Glomerular endothelial cell (primary cell): ENCODE measurements at places on chromosomes 7 and 10. TPM values are rescaled to one million over a fixed set of nuclear protein-coding genes. Genes with fewer than 3 reads are reported as not detected.

Gene PLCE1
- 0.19 and 0.29 TPM in 2 replicates for total RNA-seq

Gene ZNF107
- 2.2 and 5.3 TPM in 2 replicates for total RNA-seq

Gene OR2A42
- not detected in 2 replicates for total RNA-seq

Gene HOXA3
- 5.5 and 6.1 TPM in 2 replicates for total RNA-seq

Gene PIK3CG
- total RNA-seq = 8.8 and 14.8 TPM in 2 replicates

Gene ODAD2
- total RNA-seq = 0.24 and 0.70 TPM in 2 replicates

Gene IFIT1B
- total RNA-seq = not detected in 2 replicates

Gene GSTO1
- total RNA-seq = 250 and 432 TPM in 2 replicates

Gene HOXA2
- total RNA-seq = 0.24 and 0.82 TPM in 2 replicates

Gene ANKRD22
- total RNA-seq = not detected in 2 replicates

Gene MBL2
- not detected in 2 replicates for total RNA-seq

Gene NPSR1
- total RNA-seq = not detected in 2 replicates

Gene C10orf105
- total RNA-seq = not detected in 2 replicates

DNA sequence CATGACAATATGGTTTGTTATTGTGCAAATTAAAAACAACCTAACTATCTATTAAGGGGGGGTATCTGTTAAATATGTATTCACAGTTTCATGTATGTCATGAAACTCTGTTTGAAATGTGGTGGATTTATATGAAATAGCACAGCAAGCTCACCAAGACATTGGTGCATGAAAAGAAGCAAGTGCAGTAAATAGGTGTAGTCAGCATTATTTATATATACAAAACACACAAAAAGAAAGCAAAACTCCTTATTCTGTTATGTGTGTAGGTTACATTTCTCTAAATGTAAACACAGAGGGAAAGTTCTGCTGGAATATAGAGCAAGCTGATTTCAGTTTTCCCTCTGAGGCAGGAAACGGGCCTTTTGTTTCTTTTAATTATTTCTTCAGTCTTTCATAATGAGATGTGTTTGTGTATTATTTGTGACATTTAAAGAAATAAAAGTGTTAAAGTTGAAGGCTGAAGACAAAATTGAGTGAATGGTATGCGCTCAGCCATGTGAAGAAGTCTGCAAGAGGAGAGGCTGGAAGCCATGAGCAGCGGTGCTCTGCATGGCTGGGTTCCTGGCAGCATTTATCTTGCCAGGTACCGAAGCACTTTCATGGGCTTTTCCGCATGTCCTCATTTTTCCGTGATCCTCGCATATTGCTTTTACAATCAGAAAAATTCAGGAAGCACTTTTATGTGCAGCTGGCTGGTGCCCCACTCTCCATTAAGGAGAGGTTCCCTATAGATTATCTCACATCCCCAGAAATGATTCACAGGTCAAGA, 38.5 kb downstream of the GRID1 start:
- no peak for DNase-seq

DNA sequence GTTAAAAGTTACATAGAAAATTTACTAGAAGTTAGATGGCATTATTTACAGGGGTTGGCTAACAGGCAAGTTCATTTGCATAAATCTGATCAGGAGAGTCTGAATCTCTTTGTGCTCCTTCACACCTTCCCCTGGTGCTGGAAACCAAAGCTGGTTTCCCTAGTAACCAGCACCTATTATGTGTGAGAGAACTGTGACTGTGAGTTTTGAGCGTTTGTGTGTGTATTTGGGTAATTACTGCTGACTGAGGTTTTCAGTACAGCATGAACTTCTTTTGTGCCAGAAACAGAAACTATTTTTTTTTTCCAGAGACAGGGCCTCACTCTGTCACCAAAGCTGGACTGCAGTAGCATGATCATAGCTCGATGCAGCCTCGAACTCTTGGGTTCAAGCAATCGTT, 10.3 kb upstream of the IFIT1B start:
- no peak for DNase-seq

DNA sequence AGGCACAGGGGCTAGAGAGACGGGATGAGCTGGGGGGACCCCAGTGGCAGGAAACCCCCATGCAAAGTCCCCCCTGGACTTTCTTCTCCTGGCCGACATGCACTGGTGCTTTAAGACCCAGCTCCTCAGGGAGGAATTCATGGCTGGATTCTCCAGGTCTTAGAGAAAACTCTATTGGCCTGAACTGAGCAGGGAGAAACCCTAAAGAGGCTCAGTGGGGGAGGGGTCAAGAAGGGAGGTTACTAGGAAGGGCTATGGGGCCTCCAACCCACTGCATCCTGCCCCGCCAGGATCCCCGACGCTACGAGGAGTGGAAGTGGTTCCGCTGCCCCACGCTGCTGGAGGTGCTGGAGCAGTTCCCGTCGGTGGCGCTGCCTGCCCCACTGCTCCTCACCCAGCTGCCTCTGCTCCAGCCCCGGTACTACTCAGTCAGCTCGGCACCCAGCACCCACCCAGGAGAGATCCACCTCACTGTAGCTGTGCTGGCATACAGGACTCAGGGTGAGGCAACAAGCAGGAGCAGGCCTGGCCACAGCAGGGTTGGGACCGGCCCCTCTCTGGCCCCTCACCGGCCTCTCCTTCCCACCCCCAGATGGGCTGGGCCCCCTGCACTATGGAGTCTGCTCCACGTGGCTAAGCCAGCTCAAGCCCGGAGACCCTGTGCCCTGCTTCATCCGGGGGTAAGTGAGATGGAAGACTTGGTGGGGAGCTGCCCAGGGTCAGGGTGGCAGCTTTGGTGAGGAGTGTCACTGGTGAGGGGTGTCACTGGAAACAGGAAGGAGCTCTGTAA, 13.8 kb downstream of the ATG9B start:
- no peak for DNase-seq

GRCh38 chr7:156238366-156239133, 402.0 kb upstream of the RNF32 start:
- no peak for DNase-seq

DNA sequence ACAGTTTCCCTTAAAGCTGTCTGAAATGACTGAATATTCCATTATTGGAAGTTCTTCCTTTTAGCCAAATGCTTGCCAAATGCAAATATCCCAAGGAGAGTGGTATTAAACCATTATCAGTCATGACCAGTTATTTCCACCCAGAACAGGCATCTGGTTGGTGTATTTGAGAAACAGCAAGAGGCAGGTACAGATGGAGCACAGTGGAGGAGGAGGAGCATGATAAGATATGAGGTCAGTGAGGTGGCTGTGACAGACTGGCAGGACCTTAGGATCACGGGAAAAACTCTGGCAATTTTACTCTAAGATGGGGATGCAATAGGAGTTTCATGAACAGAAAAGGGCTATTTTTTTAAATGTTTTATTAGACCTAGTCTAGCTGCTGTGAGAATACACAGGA, 6.4 kb downstream of the HEPACAM2 start:
- DNase-seq = no peak

DNA sequence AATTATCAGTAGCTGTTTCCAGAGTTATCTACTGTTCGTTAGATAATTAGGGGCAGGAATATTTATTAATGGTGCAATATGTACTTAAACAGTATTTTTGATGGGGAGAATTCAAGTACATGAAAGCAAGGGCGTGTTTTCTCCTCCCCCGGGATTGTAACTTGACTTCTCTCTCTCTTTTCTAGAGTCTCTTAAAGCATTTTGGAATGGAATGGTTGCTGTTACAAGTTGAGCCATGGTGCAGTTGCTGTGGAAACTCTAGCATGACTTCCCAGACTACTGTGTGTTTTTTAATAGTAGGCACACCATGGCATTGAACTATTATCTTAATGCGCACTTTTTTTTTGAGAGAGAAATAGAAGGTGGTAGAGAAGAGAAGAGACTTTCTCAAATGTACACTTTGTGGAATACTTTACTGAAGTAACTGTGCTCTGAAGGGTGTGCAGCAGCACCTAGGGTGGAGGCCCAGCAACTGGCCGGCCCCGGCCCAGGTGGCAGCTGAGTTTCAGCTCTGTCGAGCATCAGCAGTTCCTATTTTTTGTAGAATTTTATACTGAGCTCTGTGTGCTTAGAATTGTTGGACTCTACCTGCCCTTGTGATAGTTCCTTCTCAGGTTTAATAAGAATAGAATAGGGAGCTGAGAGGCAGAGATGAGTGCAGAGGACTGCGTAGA, 64.4 kb downstream of the CCNY start:
- DNase-seq = no peak

DNA sequence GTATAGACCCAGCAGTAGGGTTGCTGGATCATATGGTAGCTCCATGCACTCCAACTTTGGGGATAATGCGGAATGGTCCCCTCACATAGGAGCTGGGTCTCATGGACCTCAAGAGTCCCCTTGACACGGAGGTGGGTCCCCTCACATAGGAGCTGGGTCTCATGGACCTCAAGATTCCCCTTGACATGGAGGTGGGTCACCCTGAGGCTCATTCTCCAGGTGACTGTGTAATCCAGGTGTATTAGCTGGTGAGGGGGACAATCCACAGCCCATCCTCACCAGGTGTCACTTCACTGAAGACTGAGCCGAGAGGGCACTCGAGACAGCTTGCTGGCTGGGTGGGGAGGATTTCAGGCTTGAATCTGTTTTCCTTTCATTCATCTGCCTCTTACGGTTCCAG, 121.9 kb downstream of the PTPN20 start:
- DNase-seq = no peak

DNA sequence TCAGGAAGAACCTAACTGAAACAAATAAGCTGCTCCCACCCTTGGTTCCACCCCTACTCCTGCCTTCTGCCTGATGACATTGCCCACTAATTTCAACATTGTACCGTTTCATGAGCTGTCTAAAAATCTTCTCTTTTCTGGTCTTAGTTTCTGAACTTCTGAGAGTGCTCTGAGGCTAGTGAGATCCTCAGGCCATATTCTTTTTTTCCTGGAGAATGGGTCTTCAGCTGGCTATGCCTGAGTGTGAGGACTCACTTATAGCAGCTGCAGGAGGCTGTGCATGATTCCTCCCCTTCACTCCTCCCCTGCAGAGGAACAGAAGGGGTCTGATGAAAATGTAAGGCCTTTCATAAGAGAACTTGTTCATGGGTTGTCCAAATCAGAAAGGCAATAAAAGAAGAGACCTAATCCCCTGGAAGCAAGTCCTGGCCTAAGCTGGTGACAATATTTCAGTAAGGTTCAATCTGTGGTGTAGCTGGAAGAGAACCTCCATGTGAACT, 11.1 kb downstream of the HOXA4 start:
- no peak for DNase-seq

DNA sequence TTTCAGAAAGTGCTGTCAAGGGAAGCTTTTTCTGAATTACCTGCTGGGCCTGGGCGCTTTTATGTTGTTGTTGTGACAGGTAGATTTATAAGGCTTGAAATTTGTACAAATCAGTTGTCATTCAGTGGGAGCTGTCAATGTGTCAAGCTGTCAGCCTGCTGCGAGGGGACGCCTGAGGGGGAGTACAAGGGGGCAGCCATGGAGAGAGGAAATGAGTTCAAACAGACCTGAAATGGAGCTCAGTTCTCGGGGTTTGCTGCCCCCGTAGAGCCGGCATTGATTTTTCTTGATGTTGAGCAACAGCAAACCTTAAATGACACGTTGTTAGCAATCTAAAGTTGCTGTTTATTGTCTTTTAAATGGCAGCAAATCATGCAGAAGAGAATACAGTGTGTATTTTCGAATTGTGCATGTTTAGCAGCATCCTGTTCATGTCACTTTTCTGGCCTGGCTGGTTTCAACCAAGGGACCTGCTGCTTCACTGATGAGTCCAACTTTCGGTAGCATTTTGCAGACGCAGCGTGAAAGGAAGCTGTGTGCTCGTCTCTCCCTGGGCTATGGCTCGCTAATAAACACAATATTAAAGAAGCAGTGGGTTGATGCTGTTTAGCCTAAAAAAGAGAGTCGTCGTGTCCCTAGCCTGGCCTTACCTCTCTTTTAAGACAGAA, 166.5 kb downstream of the LRMDA start:
- DNase-seq = no peak

DNA sequence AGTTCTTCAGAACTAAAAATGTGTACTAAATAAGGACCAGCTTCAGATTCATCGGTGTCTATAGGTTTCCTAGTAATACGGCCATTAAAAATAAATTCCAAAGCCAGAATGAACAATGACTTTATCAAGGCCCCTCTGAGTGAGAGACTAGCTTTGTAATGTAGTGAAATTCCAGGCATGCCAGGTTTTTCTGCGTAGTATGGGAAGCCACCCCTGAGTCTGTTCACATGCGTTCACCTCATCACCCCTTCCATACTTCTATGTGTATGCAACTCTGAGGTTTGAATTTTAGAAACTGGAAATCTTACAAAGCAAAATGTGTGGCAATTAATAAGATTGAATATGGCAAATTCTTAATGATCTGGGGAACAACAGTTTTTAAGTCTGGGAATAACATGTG, 24.5 kb downstream of the RNF32 start:
- no peak for DNase-seq

GRCh38 chr7:129438839-129439651, 4.8 kb downstream of the STRIP2 start:
- DNase-seq = peak; percentile 42

DNA sequence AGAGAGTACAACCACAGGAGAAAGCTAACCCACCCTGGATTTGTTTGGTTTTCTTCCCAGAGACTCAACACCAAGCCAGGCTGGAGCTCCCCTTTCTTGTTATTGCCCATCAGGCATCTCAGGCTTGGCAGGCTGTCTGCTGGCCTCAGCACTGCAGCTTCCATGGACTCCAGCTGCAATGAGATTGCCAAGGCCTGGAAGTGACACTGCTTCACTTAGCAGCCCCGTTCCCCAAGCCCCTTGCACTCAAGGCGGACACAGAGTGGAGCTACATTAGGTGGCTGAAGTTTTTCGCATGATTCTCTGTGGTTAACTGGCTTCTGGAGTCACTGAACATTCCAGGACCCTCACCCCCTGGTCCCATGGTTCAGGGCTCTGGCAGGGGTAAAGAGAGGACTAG, 163.1 kb upstream of the GDF10 start:
- no peak for DNase-seq

GRCh38 chr7:41835976-41836530, 133.2 kb upstream of the INHBA start:
- DNase-seq = no peak

GRCh38 chr7:100413346-100413745, 15.2 kb downstream of the ZCWPW1 start:
- DNase-seq = no peak

- peak; percentile 42 for DNase-seq
Observed at GRCh38 chr7:95199779-95200558, 124.4 kb downstream of the PON1 start.

- DNase-seq = no peak
Observed at GRCh38 chr10:62083412-62084267, 182.1 kb downstream of the ARID5B start.

DNA sequence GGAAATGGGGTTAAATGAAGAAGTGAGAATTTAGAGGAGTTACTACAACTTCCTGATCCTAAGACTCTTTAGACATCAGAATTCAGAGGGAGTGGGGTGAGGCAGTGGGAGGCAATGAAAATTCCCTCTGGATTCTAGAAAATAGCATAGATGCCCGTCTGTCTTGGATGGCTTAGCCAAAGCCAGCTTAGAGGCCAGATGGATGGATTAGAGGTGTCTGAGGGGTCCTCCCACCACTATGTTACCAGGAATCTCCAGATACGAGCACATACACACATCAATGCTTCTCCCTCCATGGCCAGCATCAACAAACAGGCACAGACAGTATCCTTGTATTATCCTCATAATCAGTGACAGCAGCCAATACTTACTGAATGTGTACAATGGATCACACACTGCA, 418.1 kb downstream of the PLXNA4 start:
- DNase-seq = no peak
